ENCODE measurements at places on chromosomes 16 and 17.

DNA sequence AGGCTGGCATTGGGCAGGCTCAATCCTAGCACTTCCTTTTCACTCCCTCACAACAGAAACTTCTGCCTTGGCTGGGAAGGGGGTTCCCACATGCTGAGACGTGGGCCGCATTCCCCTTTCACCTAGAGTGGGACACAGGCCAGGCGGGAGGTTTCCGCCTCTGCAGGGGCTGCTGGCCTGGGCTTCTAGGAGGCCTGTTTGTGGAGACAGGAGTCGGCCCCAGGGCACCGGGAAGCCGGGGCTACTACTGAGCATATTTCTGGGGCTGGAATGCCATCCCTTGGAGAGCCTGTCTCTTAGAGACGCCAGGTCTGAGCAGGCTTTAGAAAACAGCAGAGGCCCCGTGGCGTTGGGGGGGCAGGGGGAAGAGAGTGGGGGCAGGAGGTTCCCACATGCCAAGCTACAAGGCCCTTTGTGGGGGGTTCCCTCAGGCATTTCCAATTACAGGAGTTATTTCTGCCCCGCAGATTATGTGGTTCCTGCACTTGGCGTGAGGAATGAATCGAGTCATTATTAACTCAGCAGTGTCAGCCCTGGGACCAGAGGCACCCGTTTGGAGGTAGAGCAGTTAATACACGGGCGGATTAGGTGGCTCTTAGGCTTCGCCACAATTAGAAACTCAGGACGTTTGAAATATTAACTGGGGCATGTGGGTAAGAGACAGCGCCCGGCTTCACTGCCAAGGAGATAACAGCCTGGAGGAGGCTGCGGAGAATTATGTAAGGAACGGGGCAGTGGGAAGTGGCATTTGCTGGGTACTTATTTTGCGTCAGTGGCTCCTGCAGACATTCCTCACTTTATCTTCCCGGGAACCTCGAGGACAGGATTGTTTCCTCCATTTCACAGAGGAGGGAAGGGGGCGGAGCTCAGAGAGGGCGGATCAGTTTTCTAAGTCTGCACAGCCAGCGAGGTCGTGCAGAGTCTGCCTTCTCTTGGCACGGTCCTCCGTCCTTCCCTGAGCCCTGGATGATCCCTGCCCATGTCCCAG, 162.5 kb downstream of the MAF start:
- DNase-seq, result no peak

DNA sequence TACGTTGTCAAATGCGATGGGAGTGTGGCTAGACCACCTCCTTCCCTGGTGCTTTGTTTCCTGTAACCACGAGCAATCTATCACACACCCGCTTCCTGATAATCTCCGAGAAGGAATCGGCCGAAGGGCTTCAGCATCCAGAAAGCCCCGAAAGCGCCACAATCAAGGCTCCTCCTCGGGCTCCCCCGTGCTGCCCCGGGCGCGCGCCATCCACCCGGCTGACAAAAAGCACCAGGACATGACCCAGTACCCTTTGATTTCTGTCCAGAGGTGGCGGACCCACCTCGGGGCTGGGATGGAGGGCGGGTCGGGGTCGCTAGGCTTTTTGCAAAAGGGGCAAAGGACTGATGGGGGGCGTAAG, 743 bp upstream of the ARMC7 start:
- DNase-seq, result no peak

DNA sequence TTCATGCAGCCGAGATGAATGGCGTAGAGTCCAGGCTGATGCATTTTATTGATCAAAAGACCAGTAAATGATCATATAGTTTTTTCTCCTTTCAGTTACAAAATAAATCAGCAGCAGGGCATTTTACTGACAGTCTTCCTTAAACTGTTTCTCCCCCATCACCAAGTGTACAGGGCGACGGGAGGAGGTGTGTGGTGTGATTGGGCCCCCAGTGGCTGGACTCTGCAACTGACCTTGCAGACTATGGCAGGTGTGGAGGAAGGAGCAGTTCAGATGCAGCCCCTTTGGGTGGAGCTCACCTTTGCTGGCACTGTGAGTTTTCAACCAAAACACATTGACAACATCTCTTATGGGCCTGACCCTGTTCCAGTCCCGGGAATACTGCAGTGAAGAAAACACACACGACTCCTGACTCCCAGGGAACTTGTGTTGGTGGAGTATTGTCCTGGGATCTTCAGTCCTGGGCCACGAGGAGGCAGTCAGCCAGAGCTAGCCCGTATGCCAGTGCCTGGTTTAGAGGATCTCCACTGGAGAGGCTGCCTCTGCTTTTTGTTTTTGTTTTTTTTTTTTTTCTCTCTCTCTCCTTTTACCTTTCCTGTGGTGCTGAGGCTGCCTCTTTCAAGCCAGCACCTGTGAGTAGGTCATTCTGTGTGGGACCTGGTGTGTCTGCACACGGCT, 29.8 kb downstream of the KIAA0513 start:
- no peak for DNase-seq

- DNase-seq, result no peak
Measured at GRCh38 chr17:18379246-18380146, 1.9 kb downstream of the EVPLL start.

GRCh38 chr17:69485901-69486643, 71.6 kb downstream of the MAP2K6 start:
- peak; percentile 35 for DNase-seq

DNA sequence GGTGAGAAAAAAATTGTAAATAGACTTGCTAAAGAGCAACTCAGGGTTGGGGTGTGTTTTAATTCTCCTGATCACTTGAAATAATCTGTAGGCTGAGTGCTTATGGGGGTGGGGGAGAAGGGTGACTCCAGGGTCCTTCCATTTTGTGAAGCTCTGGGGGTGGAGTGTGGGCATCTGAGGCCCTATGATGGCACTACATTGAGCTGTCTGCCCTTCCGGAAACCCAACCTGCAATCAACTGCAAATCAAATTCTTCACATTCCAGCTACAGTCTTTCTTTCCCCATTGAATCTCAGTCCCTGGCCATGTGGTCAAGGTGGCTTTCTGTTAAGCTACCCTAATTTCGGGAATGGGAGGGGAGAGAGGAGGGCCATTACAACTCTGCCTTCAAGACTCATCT, 6.0 kb upstream of the CDC6 start:
- no peak for DNase-seq

- DNase-seq, result no peak
Measured at GRCh38 chr17:62722625-62723024, 85.5 kb downstream of the MARCHF10 start.

- DNase-seq, result no peak
Measured at GRCh38 chr17:36977568-36977967, 28.8 kb downstream of the AATF start.

DNA sequence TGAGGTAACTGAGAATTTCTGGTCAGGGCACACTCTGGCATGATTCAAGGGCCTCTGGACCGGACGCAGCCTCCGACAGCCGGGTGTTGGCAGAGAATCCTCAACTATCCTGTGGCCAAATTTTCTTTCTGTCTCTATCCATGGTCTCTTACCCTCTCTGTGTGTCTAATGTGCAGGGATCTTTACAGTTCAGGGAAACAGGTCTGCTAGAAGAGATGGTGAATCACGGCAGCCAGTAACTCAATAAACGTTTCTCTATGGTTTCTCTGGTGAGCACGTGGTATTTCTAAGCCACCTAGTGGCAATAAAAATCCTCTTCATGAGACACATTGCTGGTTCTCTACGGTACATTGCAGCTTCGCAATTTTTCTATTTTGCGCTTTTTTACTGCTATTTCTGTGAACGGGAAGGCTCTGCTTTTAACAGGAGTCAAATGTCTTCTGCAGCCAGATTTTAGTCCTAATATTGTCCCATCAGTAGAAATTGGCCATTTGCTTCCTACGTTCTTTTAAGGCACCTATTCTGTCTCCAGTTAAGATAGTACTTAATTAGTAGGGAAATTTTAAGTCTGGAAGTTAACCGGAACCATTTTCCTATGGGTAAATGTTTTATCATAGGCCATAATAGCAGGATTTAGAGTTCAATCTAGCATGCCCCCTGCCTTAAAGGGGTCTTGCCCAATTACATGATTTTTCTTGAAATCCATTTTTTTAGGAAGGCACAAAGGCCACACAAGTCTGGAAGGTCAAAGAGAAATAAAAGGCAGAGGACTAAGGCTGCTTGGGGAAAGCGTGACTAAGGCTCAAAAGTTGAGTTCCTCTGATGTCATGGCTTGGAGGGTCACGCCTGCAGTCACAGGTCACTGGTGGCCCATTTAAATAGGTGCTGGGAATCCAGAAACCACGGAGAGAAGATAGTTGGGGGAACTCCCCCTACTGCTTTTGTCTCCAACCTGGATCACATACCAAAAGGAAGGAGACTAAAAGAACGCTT, 31.5 kb downstream of the QPRT start:
- DNase-seq, result no peak

GRCh38 chr17:57523926-57524632, 221.0 kb downstream of the CCDC182 start:
- no peak for DNase-seq

- no peak for DNase-seq
Measured at GRCh38 chr16:761625-762513, 1.3 kb downstream of the MSLN start.

GRCh38 chr16:29858149-29858849, 4.7 kb downstream of the CDIPT start:
- DNase-seq, result no peak

DNA sequence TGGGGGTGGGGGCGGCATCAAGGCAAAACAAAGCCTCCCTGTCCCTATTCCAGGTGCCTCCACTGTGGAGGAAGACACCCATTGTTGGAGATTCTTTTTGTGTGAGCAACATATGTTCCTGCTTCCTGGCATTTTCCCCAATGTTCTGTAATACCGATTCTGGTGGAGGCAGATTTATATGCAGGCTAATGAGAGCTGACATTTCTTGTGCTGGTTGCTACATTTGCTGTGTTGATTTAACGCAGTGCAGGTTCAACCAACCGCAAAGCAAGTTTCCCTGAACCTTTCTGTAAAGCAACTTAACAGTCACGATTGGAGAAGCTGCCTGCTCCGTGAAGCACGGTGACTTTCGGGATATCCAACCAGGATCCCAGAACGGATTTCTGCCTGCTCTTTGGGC, 260.5 kb downstream of the CBLN1 start:
- DNase-seq, result no peak

- DNase-seq, result no peak
Measured at GRCh38 chr16:57150682-57151330, 35.0 kb downstream of the PSME3IP1 start.

GRCh38 chr17:81408049-81408448, 12.8 kb downstream of the BAHCC1 start:
- DNase-seq, result no peak

Data from NCI-H187 (cell line).